GM03348 (cell line): ENCODE measurements at places on chromosomes 2 and 18.

- DNase-seq = no peak
Observed at GRCh38 chr2:65634304-65634703, 201.9 kb upstream of the SPRED2 start.

- DNase-seq = no peak
Observed at GRCh38 chr2:153715218-153715850, 156.4 kb upstream of the GALNT13 start.

- DNase-seq = no peak
Observed at GRCh38 chr2:239948100-239948881, 76.9 kb downstream of the NDUFA10 start.

DNA sequence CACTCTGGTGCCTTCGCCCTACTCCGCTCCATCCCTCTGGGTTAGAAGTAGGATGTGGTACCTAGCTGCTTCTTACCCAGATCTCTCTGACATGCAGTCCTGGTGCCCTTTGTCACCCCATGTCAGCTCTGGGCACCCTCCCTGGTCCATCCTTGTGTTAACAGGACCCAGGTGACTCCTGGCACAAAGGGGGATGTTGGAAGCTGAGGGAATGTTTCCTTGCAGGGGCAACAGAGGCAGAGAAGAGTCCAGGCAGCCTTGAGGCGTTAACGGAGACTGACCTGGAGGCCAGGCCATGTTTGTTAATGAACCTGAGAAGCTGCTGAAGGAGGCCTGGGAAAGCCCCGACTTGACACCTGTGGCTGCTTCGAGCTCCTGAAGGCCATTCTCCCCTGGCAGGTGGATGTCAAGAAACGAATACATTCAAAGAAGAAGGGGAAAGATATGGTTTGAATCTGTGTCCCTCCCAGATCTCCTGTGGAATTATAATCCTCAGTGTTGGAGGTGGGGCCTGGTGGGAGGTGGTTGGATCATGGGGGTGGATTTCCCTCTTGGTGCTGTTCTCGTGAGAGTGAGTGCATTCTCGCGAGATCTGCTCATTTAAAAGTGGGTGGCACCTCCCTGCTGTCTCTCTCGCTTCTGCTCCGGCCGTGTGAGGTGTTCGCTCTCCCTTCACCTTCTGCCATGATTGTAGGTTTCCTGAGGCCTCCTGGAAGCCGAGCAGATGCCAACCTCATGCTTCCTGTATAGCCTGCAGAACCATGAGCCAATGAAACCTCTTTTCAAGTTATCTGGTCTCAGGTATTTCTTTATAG lies 31.4 kb downstream of the NPPC start:
- no peak for DNase-seq

GRCh38 chr2:9770308-9771100 lies 72.8 kb upstream of the TAF1B start:
- peak; percentile 88 for DNase-seq

- peak; percentile 27 for DNase-seq
Observed at GRCh38 chr2:23760736-23761135, 166.2 kb downstream of the ATAD2B start.

DNA sequence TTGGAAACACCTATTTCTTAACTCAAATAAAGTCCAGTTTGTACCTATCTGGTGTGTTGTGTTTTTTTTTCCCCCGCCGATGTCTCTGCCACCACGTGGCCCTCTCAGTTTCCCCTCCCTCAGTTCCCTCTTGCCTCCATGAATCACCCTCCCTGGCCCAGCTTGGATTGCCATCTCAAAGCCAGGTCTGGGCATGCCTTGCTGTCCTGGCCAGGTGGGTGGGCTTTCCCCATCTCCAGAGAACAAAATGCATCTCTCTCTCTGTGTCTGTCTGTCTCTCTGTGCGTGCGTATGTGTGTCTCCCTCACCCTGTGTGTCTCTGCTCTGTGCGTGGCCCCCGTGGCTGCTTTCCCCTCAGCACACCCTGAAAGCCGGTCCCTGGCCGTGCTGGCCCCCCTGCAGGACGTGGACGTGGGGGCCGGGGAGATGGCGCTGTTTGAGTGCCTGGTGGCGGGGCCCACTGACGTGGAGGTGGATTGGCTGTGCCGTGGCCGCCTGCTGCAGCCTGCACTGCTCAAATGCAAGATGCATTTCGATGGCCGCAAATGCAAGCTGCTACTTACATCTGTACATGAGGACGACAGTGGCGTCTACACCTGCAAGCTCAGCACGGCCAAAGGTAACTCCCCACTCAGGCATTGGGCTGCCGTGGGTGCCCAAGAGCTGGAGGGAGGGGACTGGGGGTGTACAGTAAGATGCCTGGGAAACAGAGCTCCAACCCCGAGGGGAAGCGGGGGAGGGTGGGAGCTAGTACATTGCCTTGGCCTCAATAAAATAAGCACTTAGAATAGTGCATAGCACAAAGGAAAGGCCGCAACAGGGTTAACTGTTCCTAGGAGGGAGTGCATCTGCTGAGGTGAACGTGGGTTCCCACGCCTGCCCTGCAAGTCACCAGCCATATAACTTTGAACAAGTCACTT lies 31.6 kb upstream of the GMPPA start:
- no peak for DNase-seq

DNA sequence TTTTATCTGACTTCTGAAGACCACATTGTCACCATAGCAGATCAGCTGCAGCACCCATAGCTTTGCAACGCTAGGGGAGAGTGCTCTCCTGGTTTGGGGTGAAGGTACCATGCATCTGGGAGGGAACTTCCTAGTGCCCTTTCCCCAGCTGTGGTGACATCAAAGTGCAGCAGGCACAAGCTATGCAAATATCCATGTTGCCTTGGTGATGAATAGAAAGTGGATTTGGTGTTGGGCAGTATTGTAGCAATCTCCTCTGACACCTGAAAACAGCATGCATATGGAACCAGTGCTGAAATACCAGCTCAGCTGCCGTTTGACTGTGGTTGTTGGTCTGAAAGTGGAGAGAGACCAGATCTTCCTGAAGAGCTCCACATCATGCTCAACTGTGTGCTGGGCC lies 37.1 kb downstream of the BCL2L11 start:
- no peak for DNase-seq

DNA sequence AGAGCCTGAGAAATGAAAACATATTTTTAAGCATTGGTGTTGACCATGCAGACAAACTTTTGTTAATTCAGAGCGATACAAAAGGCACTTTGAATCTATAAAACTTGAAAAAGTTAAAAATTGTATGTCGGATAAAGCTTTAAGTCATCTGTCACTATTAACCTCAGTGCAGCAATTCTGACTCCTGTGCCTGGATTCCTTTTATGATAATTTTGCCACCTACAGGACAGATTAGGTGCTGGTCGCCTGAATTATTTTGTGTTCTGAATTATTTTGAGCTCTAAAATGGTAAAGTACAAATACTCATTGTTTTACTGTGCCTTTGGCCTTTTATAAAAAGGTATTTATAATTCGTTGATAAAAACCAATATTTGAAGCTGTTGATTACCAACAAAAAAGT lies 19.4 kb upstream of the RNF138 start:
- peak; percentile 22 for DNase-seq

DNA sequence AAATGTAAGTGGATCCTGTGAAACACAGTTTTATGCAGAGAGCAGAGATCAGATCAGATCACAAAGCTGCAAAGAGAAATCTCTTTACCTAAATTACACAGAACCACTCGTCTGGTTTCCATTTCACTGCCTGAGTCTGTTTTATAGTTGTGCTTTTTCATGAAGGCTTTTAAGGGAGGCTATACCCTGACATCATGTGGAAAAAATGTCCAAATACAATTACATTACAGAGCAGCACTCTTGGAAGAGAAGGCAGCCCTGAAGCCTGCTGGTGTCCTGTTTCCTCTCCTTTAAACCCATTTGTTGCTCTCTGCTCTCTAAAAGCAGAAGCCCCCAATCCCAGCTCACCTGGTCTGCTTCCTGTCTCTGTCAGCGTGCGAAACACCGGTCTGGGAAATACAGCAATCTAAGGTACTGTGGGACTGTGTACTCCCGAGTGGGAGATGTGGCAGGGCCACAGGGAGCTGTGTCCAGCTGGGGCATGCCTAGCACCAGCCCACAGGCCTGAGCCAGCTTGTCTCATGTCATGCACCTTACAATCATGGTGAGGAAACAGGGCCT lies 24.8 kb upstream of the ZFP36L2 start:
- peak; percentile 72 for DNase-seq

DNA sequence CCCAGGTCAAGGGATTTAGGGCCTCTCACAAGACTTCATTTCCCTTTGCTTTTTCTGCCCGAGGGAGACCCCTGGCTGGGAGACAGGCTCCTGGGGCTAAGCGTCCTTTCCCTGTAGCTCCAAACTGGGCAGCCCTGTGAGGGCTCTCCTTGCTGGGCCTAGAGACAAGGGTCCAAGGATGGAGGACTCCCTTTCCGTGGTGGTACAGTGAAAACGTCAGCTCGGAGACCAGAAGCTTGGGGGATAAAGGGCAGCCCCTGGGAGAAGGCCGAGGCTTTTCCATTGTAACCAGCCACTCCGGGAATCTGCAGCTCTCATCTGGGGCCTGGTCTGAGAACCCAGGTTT lies 2.3 kb downstream of the SIX2 start:
- no peak for DNase-seq

DNA sequence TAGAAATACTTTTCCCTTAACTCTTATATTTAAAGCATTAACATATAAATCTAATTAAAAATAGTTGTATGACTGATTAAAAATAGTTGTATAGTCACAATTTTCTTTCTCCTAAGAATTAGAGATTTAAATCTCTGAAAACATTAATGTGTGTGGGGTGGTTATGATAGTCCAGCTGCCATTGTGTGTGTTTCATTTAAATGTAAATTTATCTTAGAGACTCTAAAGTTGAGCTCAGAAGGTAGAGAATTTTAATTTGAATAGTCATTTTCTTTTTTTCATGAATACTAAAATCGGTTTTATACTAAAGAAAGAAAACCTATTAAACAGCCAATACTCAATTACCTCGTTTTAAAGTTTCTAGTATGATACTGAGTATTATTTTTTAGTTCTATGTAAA lies 18.6 kb downstream of the GREB1L start:
- no peak for DNase-seq

GRCh38 chr2:215032153-215032552 lies 106.3 kb downstream of the ABCA12 start:
- DNase-seq = no peak
